CD4-positive, alpha-beta T cell treated with Interleukin-2 at 100 ng/mL for 4 hours (primary cell): ENCODE measurements at places on chromosomes 6 and 20.
A peak's percentile ranks its signal among the peaks of the same experiment; 100 is the strongest.

DNA sequence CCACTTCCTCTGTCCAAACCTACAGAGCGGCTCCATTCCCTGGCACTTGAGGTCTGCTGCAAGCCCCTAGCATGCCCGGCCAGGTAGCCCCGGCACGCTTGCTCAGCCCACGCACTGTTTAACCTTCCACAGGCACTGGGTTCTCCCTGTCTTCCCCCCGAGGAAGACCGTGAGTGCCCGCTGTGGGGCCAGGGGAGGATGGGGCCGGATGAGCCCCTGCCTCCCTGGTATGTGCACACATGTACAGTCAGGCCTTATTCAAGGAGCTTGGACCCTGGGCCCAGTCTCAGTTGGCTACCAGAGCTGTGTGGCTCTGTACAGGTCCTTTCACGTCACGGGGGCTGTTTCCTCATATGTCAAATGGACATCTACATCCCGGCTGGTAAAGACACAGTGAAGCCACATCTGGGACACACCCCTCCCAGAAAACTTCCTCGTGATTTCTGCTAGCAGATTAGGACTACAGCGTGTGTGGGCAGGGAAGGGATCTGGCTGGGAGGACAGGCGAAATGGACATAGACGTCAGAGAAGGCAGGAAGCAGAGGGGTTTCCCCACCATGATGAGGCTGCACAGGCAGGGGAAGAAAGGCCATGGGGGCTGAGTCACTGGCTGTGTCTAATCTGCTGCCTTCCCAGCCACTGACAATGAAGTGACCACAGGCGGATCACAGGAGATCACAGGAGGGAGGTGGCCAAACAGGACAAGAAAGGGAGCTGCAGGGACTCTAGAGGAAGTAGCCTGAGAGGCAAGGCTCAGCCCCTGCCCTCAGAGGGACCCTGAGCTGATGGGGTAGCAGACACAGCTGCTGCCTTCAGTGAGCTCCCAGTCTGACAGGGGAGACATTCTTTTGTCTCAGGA is 62.9 kb downstream of the MRPL14 start:
- DNase-seq, result peak; percentile 13

GRCh38 chr6:54958446-54958845 is 111.9 kb downstream of the FAM83B start:
- DNase-seq, result no peak

DNA sequence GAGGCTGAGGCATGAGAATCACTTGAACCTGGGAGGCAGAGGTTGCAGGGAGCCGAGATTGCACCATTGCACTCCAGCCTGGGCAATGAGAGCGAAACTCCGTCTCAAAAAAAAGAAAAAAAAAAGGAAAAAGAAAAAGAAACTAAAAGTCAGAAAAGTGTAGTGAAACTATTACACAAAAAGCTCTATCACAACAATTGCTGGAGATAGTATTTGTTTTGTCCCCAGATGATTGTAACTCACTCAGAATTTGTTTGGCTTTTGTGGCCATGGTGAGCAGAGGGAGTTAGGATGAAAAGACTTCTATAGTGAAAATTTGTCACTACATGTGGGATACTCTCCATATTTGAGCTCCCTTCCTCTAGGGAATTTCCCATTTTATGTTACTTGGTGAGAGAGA is 5.2 kb upstream of the GOPC start:
- DNase-seq, result no peak

DNA sequence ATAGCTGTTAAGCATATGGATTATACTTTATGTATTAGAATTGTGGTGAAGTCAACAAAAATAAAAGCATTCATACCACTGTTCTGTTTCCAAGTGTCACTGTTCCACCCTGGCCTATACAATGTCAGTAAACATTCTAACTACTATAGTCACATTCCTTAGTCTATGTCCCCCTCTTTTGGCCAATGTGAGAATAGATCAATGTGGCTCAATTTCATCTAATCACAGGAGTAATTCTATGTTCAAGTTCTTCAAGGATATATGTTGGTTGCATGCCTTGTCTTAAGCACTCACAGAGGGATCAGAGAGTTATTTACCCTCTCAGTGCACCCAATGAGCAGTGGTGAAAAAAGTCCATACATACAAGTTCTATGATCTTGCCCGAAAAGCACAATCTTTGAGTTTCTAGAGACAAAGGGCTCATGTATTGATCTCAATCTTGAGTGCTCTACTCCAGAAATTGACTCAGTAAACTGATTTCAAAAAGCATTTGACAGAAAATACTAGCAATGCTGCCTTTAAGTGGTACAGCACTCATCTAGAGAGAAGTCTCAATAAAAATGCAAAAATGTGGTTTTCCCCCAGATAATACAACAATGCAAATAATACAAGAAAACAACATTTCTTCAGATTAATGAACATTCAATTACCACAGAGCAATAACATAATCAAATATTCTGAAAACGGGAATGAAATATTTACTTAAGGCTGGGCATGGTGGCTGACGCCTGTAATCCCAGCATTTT is 16.5 kb downstream of the SMLR1 start:
- DNase-seq, result peak; percentile 72

- DNase-seq, result no peak
Measured at GRCh38 chr6:156344491-156344890, 432.7 kb upstream of the ARID1B start.

GRCh38 chr6:71288228-71289038 is at the start of gene OGFRL1:
TSS of gene OGFRL1 (plus strand) at chr6:71288811. CDS start at chr6:71288937, 126 bp downstream.
- DNase-seq, result peak; percentile 67

GRCh38 chr20:32244150-32244823 is 33.2 kb upstream of the KIF3B start:
- DNase-seq, result no peak

DNA sequence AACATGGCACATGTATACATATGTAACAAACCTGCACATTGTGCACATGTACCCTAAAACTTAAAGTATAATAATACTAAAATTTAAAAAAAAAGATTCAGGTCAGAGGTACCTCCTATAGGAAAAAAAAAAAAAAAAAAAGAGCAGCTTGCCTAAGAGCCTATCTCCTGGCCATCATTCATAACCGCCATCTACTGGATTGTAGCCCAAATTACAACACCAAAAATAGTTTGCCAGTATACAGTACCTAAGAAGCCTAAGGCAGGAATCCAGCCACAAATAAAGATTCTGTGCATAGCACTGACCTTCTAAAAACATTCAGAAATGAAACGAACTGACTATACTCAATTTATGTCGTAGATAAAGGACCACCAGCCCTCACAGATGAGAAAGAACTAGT is 438.4 kb upstream of the ADGRB3 start:
- no peak for DNase-seq

GRCh38 chr20:2713285-2713684 is 20.7 kb downstream of the EBF4 start:
- peak; percentile 54 for DNase-seq
